Heart right ventricle (tissue), 16 donors: ENCODE measurements at places on chromosomes 16 and 17. TPM values are rescaled to one million over a fixed set of nuclear protein-coding genes. Genes with fewer than 3 reads are reported as not detected.
A peak's percentile ranks its signal among the peaks of the same experiment; 100 is the strongest.

The MAP2K4 gene
- 7.2 TPM for polyA plus RNA-seq

The CDK3 gene
- 2.4 TPM for polyA plus RNA-seq

- peak; percentile 64 for DNase-seq
These were observed 48.2 kb upstream of the CDC42EP4 start for GRCh38 chr17:73359987-73360410.

DNA sequence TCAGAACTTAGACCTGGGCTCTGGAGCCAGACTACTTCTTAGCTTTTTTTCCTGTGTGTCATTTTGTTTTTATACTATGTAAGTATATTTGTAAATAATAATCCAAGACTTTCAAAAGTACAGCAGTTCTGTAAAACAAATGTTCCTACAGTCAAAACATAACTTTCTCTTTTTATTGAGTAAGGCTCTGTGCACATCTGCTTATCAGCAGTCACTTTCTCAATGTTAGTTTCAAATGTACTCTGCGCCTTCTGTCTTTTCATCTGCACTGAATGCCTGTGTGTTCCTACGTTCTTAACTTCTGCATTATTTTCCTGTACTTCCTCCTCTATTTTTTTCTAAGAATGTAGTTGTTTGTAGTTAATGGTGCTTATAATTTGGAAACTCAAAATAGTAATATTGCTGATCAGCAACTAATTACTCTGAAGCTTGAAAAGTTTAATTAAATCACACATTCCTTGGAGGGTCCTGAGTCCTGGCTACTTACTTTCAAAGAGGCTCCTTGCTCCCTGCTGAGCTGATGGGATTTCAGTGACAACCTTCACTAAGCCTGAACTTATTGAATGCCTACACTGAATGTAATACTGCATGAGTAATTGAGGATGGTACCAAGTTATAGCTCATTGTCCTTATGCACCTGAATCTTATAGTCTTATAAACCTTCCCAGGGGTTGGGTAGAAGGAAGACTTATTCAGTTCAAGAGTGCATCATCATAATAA is 329.9 kb downstream of the KCNJ2 start:
- DNase-seq: no peak

The DPEP2NB gene
- polyA plus RNA-seq: not detected

GRCh38 chr17:59330053-59330942 is 1.2 kb upstream of the YPEL2 start:
- peak; percentile 74 for DNase-seq

GRCh38 chr16:3755249-3755648 is 37.9 kb upstream of the TRAP1 start:
- DNase-seq: no peak

The RPL13 gene
- 3,221 TPM for polyA plus RNA-seq

The CHST6 gene
- polyA plus RNA-seq: 0.22 TPM

GRCh38 chr16:88405216-88406060 is 22.7 kb downstream of the ZNF469 start:
- DNase-seq: peak; percentile 29

- DNase-seq: no peak
These were observed 144.1 kb downstream of the RAB11FIP4 start for GRCh38 chr17:31535581-31535981.

DNA sequence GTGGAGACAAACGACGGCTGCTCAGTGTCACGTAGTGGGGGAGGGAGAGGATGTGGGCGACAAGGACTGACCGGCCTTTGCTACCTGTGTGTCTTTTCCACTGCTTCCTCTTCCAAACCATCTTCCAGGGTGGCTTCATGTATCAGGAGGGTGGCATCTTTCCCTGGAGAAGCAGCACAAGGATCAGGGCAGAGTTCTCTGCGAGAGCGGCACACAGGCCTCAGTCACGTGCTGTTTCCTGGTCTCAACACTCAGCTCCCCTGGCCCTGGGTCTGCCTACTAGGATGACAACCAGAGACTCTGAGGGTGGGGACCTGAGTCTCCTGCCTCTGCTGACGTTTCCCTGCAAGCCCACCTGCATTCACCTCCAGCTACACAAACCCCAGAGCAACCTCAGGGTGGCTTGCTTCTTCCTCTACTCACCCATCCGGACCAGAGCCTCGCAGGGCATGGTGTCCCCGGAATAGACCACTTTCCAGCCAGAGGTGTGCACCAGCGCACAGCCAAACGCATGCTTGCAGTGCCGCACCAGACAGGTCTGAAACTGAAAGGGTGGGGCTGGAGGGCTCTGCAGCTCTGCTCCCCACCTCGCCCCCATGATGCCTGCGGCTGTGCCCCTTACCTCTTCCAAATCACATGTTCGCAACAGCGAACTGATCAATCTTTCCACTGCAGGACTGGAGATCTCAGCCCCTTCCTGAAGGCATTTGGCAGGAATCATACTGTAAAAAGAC is 23.3 kb downstream of the ELAC2 start:
- no peak for DNase-seq

The TEX14 gene
- polyA plus RNA-seq: 0.07 TPM

DNA sequence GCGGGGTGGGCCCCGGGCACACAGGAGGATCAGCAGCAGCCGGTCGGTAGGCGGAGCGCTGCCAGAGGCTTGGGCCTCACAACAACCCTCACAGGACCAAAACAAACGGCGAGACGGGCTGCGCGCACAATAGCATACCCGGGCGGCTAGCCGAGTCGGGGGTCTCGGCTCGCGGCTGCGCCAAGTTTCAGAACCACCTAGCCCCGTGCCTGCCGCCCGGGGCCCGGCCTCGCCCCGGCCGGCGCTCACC is 732 bp downstream of the ULK2 start:
- peak; percentile 66 for DNase-seq

The KCNJ18 gene
- polyA plus RNA-seq: not detected

- DNase-seq: no peak
These were observed 63.0 kb upstream of the CES5A start for GRCh38 chr16:55938126-55938525.

- DNase-seq: no peak
These were observed 18.8 kb downstream of the XPO6 start for GRCh38 chr16:28192806-28193529.

GRCh38 chr16:56306690-56307533 is 115.6 kb downstream of the GNAO1 start:
- DNase-seq: no peak

- DNase-seq: no peak
These were observed 12.2 kb upstream of the PPP1R27 start for GRCh38 chr17:81846743-81847689.

The HES7 gene
- polyA plus RNA-seq: 0.91 TPM

The GRAP gene
- 2.6 TPM for polyA plus RNA-seq

DNA sequence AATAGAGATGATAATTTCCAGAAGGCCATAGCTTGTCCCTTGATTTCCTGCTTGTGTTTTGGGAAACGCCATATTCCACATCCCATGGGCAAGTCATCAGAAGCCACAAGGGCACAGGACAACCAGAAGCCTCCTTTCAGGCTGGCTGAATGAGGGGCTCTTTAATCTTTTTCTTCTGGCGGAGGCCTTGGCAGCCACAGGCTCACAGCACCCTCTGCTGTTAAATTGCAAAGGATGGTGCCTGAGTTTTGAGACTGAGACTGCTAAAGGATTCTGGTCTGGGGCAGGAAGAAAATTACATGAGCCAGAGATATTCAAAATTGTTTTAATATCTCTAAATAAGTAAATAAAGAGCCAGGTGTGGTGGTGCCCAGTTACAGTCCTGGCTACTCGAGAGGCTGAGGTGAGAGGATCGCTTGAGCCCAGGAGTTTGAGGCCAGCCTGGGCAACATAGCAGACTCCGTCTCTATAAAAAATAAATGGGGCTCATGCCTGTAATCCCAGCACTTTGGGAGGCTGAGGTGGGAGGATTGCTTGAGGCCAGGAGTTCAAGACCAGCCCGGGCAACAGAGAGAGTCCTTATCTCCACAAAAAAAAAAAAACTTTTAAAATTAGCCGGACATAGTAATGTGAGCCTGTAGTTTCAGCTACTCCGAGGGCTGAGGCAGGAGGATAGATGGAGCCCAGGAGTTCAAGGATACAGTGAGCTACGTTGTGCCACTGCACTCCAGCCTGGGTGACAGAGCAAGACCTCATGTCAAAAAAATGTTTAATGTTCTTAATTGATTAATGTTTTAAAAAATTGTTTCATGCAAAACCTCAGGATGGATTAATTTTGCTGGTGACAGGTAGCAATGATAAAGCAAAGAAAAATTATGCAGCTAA is 26.3 kb downstream of the AARSD1 start:
- peak; percentile 23 for DNase-seq

DNA sequence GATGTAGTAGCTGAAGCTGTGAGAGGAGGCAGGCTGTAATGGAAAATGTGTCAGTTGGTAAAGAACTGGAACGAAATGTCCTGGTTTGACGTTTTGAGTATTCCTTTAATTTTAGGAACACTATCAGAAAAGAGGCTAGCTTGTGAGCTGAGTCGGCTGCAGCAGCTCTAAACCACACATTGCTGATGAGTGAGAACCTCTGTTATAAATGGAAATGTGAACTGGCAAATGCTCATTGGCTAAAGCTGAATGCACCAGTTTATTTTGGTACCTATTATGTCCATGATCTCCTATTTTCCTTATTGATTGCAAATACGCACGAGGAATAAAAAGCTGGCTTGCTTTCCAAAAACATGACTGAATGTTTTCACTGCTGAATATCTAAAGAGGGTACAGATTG is 11.0 kb upstream of the WIPI1 start:
- DNase-seq: peak; percentile 51

DNA sequence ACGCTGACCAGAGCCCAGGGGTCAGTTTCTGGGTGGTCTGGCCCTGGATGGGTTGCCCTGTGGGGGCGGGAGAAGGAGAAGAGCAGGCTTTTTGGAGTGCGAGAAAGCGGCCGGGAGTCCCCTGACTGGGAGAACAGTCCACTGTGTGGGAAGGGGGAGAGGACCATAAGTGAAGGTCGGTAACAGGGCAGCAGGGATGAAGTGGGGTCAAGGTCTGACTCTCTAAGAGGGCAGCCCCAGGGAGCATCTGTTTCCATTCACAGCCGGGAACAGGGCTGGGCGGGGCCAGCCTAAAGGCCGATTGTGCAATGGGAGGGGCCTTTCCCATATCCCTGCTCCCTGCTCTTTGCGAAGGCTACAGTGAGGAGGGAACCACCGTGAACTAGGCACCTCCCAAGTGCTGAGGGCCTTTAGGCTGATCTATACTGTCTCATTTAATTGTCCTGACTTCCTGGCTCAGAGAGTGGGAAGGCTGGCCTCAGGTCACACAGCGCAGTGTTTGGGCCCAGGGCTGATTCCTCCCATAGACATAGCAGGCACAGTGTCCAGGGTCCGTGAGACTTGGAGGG is 10.4 kb upstream of the WFDC1 start:
- peak; percentile 73 for DNase-seq

DNA sequence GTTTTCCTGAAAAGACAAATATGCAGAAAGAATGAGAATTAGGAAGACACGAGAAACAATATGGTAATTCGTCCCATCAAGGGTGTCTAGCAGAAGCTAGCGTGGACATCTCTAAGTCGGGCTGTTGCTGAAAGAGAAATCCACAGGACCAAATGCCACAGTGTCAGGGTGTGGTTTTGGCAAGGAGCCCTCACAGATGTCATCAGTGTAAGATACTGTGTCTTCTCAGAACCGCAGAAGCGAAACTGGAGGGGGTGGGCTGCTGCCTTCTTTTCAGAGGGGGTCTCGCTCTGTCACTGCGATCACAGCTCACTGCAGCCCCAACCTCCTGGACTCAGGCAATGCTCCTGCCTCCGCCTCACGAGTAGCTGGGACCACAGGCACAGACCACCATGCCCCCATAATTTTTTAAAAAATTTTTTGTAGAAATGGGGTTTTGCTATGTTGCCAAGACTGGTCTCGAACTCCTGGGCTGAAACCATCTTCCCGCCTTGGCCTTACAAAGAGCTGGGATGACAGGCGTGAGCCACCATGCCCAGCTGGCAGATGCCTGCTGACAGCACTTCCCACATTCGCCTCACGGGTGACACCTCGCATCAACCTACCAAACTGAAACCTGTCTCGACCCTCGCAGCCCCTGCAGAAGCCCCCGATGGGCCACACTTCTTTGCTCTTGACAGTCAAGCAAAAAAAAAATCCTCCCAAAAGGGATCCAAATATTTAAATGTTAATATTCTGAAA is 26.2 kb downstream of the TRAP1 start:
- no peak for DNase-seq

- DNase-seq: no peak
These were observed 20.2 kb downstream of the FOXN1 start for GRCh38 chr17:28526381-28526780.

The CCL15 gene
- polyA plus RNA-seq: not detected

DNA sequence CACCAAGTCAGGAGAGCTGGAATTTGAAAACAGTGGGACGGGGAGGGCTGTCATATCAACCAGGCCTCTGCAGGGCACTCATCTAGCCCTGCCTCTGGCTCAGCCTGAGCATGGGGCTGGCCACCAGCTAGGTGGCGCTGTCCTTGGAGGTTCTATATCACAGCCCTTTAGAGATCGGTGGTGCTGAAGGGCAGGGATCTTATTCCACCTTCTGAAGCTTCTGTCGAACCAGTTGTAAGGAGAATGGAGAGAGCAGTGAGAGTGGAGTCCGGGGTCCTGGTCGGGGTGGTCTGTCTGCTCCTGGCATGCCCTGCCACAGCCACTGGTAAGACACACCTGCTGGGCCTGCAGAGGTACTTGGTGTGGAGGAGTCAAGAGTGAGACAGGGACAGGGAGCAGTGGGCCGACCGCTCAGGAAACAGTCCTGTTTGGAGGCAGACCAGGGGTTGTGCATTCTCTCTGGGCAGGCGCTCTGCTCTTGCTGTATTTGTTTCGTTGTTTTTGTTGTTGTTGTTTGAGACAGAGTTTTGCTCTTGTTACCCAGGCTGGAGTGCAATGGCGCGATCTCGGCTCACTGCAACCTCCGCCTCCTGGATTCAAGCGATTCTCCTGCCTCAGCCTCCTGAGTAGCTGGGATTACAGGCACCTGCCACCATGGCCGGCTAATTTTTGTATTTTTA is at the start of gene CES3:
Gene CES3 (plus strand): TSS at position 202 of the 680 bp plus-strand sequence. CDS start 42 bp downstream, at position 244.
- DNase-seq: no peak

The VMO1 gene
- polyA plus RNA-seq: 1.2 TPM

The ABCA9 gene
- polyA plus RNA-seq: 3.8 TPM

DNA sequence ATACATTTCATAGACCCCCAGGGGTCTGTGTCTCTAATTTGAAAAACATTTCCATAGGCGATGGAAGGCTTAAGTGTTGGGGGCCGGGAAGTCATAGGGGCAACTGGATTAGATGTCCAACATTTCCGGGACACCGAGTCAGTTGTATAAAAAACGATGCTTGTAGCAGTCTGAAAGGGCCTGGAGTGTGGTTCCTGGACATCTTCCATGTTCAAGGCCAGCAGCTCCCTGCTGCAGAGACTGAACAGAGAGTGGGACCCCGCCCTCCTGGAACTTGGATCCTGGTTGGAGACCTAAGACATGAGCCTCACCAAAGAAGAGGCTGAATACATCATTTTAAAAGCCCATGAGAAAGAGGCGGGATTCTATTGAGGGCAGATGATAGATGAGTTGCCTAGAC is 82.0 kb upstream of the ZNF423 start:
- DNase-seq: no peak

The TERB1 gene
- polyA plus RNA-seq: not detected

The PLEKHH3 gene
- 42.1 TPM for polyA plus RNA-seq

DNA sequence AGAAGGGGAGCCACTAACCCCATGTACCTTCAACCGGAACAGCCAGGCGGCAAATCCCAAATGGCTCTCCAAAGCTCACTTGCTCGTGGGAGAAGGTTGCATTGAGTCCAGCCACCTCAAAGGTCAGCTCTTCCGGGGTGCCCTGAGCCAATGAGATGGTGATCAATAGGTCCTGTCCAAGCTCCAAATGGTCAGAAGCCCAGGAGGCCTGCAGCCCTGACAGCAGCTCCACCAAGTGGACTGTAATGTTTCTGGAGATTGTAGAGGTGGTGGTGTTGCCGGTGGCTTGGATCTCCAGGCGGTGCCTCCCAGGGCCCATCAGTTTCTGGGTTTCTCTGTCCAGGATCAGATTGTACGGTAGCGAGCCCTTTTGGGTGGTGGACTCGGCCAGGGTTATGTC is 39.9 kb upstream of the BCO1 start:
- DNase-seq: no peak

GRCh38 chr17:65102788-65103187 is 34.4 kb upstream of the RGS9 start:
- no peak for DNase-seq
